Inflammatory macrophage (primary cell): ENCODE measurements at places on chromosomes 7 and 10.
A peak's percentile ranks its signal among the peaks of the same experiment; 100 is the strongest.

DNA sequence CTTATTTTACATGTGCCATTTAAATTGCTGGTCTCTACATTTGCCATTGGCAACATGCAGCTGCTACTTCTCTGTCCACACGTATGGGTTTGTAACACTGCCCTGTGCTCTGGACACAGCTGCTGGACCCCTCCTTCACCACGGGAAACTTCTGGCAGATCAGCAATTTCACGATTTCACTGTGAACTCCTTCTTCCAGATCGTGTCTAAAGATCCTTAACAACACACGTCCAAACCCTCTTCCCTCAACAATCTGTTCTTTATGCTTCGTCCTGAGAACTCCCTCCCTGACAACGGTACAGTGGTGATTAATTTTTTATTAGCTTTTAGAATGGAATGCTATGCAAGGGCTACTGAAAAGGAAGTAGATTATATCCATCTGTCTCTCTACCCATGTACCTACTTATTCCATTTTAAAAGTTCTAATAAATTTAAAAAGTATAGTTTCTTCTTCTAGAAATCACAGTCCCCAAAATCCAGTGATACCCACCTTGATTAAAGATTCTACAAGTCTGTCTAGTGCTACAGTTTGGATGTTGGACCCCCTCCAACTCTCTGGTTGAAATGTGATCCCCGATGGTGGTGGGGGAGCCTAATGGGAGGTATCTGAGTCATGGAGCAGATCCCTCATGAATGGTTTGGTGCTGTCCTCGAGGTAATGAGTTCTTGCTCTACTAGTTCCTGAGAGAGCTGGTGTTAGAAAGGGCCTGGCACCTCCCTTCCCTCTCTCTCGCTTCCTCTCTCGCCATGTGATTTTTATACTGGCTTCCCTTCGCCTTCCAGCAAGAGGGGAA, 81.0 kb downstream of the KIAA1549 start:
- DNase-seq, result no peak

DNA sequence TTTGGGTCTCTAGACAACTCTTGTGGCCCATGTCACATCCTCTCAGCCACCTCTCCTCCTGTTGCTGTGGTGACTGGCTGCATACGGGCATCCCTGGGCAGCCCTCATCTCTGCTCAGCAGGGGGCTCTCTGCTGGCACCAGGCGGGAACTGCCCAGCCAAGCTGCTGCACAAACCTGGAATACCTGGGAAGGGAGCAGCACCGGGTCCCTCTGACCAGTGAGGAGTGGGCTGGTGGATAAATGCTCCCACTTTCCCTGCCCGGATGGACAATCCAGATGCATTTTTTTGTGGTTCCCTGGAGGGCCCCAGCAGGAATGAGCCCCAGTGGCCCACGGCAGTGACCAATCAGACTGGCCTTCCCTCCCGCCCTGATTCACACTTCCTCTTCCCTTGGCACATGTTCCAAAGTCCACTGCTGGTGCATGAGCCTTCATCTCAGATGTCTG, 21.9 kb downstream of the GRID1 start:
- DNase-seq, result peak; percentile 15

DNA sequence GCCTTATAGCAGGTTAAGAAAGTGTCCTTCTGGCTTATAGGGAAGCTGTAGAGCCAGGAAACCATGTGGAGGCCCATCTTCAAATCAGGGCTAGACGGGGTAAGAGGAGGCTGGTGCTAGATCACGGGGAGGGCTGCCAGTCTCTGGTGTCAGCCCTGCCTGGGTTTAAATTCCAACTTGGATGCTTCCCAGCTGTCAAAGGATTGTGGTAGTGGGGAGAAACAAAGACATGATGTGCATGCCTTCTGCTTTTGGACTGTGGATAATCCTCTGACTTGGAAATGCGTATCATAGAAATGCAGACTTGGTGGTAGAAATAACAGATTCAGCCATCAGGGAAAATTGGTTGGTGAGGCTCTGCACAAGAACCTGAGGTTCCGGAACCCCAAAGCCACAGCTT, 325.6 kb downstream of the PHTF2 start:
- no peak for DNase-seq

DNA sequence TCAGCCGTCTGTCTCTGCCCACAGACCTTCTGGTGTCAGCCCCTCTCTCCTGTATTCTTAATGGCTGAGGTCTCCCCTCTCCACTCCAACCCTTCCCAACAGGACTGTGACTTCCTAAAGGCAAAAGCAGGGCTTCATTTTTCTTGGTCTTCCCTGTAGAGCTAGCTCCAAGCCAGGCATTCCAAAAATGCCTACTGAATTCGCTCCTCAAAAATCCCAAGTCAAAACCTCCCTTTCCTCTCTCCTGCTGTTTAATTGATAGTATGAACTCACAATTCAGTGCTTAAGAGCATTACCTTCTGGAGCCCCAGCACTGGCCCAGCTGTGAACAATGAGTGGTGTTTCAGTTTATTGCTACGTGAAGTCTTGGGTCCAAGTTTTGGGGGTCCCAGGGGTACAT, 628.4 kb downstream of the PARD3 start:
- no peak for DNase-seq

DNA sequence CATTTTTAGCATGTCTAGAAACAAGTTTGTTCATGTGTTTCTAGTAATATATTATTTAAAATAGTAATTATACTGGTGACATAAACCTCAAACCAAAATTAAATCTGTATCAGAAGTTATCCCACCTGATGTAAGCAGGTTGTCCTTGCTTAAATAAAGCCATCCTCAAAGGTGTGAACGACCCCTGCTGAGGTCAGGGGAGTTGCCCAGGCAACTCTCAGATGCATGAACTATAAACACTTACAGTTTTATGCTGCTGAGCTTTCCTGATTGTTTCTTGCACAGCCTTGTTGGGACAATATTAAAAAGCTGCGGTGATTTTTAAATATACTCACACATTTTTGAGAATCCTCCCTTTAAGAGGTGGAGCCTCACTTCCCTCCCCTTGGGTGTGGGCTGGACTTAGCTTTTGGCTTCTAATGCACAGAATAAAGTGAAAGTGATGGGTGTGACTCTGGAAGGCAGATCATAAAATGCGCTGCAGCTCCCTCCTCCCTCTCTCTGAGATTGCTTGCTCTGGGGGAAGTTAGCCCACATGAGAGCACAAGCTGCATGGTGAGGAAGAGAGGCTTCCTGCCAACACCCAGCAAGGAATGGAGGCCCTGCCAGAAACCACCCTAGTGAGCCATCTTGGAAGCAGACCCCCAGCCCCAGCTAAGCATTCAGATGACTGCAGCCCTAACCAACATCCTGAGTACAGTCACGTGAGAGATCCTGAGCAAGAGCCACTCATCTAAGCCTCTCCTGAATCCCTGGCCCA, 152.7 kb downstream of the SKIDA1 start:
- peak; percentile 83 for DNase-seq

DNA sequence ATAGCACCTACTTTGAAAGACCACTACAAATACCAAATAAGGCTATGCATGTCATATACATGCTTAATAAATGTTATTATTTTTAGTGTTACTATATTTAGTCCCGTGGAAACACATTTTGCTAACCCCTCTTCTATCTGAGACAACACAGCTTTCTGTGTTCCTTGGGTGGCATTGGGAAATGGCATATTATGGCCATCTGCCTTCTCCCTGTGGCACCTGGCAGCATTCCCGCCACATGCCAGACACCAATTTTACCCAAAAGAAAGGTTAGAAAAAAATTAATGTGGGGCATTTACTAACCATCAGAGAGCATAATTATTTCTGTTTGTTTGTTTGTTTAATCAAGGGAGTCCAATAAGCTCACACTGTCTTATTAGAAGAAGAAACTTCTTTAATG, 168.6 kb upstream of the ETV1 start:
- DNase-seq, result no peak

GRCh38 chr10:126909147-126909546, 3.9 kb downstream of the DOCK1 start:
- no peak for DNase-seq

DNA sequence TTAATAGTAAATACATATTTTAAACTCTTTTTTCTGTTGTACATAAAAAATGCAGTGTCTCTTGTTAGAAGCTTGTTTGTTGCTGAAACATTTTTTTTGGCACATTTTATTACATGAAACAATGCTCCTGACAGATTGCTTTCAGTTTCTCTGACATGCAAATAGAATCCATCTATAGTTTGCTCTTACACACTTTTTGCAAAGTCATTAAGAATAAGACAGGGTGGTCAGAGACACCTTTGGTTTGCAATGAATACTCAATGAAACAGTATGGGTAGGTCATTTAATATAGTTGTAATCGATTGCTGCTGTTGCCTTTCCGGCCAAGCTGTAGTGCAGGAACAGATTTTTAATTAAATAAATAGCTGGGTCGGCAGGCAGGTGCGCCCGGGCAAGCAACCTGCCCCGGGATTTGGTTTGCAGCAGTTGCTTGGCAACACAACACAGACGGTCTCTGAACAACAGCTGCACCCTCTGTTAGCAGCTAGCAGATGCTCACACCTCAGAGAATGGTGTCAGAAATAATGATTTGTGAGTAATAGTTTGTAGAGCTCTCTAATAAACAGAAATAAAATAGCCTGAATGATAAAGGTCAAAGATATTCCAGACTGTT, 115.7 kb upstream of the CACNA2D1 start:
- no peak for DNase-seq

DNA sequence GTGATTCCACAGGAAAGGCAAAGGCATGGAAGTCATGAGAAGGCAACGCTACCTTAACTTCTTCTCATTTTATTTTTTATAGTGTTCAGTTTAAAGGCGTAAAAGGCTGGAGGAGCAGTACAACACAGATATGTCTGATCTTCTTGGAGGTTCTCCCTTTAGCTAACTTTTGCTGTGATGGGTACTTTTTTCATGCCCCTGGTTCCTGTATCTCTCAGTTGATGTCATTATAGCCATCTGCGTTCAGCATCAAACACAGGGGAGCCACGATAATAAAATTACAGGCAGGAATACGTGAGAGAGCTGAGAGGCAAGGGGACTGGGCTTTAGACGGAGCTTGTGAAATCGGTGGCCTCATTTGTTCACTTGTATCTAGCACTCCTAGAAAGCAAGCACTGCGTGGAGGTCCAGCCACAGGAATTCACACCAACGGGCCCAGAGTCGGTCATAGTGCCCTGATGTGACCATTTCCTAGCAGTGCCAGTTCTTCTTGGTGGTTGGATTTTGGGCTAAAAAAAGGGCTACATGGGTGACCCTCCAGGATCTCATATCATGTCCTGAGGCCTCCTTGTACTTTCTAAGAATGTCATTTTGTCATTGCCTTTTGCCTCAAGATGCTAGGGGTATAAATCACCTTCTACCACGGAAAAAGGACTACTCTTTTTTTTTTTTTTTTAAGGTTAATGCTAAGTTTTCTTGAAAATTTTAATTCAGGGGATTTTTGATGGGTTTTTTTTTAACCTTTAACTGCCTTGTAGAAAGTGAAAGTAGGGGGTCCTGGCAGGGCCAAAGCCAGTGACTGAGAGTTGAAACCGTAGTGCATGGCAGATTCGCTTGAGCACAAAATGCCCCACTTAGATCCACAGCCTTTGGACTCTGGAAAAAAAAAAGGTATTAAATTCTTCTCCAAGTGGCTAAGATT, 191.5 kb downstream of the CELF2 start:
- DNase-seq, result no peak
